ENCODE measurements at places on chromosomes 16 and 17.

- no peak for DNase-seq
These were observed 63.0 kb downstream of the GSG1L start for GRCh38 chr16:28000314-28001169.

- no peak for DNase-seq
These were observed 412.5 kb downstream of the CA10 start for GRCh38 chr17:51745993-51746392.

- no peak for DNase-seq
These were observed 55.5 kb downstream of the SNX11 start for GRCh38 chr17:48162946-48163506.

GRCh38 chr17:18182110-18182977 lies 1.3 kb upstream of the ALKBH5 start:
- DNase-seq, result no peak

- DNase-seq, result no peak
These were observed 333.2 kb downstream of the SLC39A11 start for GRCh38 chr17:72759301-72759700.
